ENCODE measurements at places on chromosomes 11 and 22. TPM values are rescaled to one million over a fixed set of nuclear protein-coding genes. Genes with fewer than 3 reads are reported as not detected.

Gene PRG3
- not detected for total RNA-seq

Gene LDHAL6A
- total RNA-seq, result 0.15 TPM

GRCh38 chr22:50676661-50677492 is 4.3 kb downstream of the SHANK3 start:
- no peak overlapping the region for H3K4me3 ChIP-seq
- no peaks in the 10 kb centered on the region for H3K36me3 ChIP-seq
- H3K27me3 ChIP-seq, result peaks cover 34% of the 10 kb centered on the region
- no peak overlapping the region for H3K27ac ChIP-seq

DNA sequence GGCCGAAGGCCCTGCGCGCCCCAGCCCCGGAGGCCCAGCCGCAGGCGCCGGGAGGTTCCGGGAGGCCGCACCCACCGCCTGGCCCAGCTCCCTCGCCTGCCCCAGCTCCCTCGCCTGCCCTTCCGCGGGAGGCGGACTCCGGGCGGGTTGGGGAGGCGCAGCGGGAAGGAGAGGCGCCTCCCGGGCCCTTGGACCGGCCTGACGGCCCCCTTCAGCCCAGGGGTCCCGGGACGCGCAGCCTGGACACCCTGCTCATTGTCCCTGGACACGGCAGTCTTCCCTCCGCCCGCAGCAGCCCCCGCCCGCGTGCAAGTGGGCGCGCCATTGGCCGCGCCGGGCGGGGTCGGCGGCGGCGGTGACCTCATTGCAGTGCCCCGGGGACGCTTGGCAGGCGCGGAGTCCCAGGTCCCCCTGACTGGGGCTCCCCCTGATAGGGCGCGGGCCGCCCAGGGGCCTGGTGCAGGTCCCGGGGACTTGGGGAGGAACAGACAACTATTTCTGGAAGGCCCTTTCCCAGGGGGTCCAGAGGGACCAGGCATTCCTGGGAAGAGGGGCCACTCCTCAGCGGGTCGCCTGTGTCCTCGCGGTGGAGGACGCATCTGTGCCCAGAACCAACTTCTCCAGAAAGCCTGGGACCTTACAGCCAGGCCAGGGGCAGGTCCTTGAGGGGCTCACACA is 501 bp downstream of the CD151 start:
- peak overlapping the region; percentile 67 for H3K4me3 ChIP-seq
- no peak overlapping the region for H3K27ac ChIP-seq
- no peaks in the 10 kb centered on the region for H3K36me3 ChIP-seq
- DNase-seq, result peak; percentile 29
- H3K4me1 ChIP-seq, result peaks cover 32% of the 10 kb centered on the region

- no peak overlapping the region for H3K4me3 ChIP-seq
- DNase-seq, result no peak
- no peaks in the 10 kb centered on the region for H3K4me1 ChIP-seq
Measured at GRCh38 chr22:23874871-23875270, 17.2 kb downstream of the SLC2A11 start.

Gene RAB39A
- total RNA-seq, result not detected

DNA sequence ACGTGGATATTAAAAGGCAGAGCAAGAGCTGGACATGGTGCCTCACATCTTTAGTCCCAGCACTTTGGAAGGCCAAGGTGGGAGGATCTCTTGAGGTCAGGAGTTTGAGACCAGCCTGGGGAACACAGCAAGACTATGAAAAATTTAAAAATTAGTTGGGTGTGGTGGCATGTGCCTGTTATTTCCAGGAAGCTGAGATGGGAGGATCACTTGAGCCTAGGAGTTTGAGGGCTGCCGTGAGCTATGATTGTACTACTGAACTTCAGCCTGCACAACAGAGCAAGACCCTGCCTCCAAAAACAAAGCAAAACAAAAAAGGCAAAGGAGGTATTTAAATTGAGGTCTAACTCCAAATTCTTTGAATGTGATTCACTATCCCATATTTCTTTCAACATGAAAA is 23.5 kb downstream of the RDX start:
- no peaks in the 10 kb centered on the region for H3K27me3 ChIP-seq
- H3K27ac ChIP-seq, result peak overlapping the region; percentile 46
- H3K4me1 ChIP-seq, result peaks cover 26% of the 10 kb centered on the region
- DNase-seq, result no peak

Gene DSCAML1
- 0.02 TPM for total RNA-seq

- H3K27me3 ChIP-seq, result peaks cover 17% of the 10 kb centered on the region
- H3K27ac ChIP-seq, result no peak overlapping the region
- no peaks in the 10 kb centered on the region for H3K36me3 ChIP-seq
- H3K4me3 ChIP-seq, result no peak overlapping the region
Measured at GRCh38 chr11:35600331-35600838, 17.9 kb upstream of the FJX1 start.

Gene SLC1A2
- total RNA-seq, result not detected

Gene PATE1
- total RNA-seq, result not detected

Gene MUC6
- total RNA-seq, result not detected

- H3K4me1 ChIP-seq, result no peaks in the 10 kb centered on the region
- DNase-seq, result no peak
- H3K36me3 ChIP-seq, result no peaks in the 10 kb centered on the region
- no peak overlapping the region for H3K27ac ChIP-seq
- no peaks in the 10 kb centered on the region for H3K27me3 ChIP-seq
- H3K4me3 ChIP-seq, result no peak overlapping the region
Measured at GRCh38 chr22:45922661-45923060, 54.3 kb downstream of the WNT7B start.

Gene CUL5
- total RNA-seq, result 23.2 TPM

- H3K4me1 ChIP-seq, result no peaks in the 10 kb centered on the region
- DNase-seq, result no peak
- H3K27ac ChIP-seq, result no peak overlapping the region
- H3K36me3 ChIP-seq, result no peaks in the 10 kb centered on the region
- no peaks in the 10 kb centered on the region for H3K27me3 ChIP-seq
- no peak overlapping the region for H3K4me3 ChIP-seq
Measured at GRCh38 chr22:44931077-44931540, 78.7 kb downstream of the PHF21B start.

DNA sequence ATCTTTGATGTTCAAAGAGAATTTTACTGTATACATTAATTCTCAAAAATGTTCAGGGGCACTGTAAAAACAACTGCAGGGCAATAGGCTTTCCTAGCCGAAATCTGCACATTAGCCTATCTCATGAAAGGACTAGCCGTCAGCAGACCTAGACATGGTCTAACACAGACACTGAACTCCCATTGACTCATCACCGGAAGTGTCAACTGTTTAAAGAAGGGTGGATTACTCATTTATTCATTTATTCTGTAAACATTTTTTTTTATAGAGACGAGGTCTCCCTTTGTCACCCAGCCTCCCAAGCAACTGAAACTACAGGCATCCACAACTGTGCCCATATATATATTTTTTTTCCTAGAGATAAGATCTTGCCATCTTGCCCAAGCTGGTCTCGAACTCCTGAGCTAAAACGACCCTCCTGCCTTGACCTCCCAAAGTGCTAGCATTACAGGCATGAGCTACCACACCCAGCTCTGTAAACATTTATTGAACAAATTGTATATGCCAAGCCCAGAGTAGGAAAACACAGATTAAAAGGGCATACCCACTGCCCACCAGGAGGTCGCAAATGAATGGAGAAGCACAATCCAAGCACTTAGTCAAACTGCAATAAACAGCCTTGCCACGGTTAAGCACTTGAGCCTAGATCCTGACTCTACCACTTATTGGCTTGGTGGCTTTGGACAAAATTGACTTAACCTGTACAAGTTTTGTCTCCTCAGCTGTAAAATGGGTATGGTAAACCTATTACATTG is 26.6 kb downstream of the RAB30 start:
- no peak overlapping the region for H3K27ac ChIP-seq
- H3K4me3 ChIP-seq, result no peak overlapping the region
- H3K27me3 ChIP-seq, result no peaks in the 10 kb centered on the region
- peaks cover 2% of the 10 kb centered on the region for H3K36me3 ChIP-seq
